ENCODE measurements at places on chromosomes 2 and 18.

DNA sequence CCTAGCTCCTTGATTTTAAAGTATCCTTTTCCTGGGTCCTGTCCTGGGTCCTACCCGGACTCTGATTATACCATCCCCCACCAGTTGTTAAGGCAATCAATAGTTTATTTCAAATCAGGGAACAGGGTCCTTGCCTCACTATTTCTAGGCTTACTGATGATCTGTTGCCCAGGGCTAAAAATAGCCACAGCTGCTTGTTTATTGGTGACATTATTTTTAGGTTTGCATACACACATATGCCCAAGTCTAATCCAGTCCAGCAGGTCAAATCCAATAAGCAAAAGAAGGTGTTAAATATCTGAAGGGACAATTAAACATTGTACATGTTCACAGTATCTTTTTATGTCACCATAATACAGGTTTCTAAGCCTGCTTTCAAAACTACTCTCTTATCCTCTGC lies 66.0 kb downstream of the RAB10 start:
- no peak for DNase-seq

DNA sequence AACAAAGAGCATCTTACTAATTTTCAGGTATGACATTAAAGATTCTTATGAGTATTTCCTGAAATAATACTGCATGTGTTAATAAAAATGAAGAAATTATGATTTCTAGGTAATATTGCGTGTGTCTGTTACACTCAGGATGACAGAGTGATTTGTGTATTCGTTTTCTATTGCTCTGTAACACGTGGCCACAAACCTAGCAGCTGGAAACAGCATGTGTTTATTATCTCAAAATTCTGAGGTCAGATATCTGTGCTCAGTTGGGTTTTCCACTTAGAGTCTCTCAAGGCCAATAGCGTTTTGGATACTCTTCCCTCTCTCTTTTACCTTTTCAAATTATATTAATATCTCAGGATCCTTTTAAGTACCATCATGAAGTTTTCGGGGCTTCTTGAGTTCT lies 667.9 kb upstream of the CDH7 start:
- DNase-seq = no peak

- DNase-seq = no peak
Measured at GRCh38 chr2:46306988-46307655, 9.9 kb downstream of the EPAS1 start.

DNA sequence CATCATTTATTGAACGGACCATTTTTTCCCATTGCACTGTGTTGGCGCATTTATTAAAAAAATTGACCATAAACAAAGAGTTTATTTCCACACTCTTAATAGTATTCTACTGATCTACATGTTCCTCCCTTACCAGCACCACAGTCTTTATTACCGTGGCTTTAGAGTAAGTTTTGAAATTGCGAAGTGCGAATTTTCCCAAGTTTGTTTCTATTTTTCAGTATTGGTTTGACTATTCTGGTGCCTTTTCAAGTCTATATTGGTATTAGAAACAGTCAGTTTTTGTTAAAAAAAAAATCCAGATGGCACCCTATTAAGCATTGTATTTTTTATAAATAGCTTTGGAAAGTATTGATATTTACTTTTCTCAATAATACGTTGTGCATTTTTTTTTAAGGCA lies 795.1 kb upstream of the HS6ST1 start:
- DNase-seq = no peak

- no peak for DNase-seq
Measured at GRCh38 chr18:80194874-80195570, 52.3 kb downstream of the PARD6G start.

DNA sequence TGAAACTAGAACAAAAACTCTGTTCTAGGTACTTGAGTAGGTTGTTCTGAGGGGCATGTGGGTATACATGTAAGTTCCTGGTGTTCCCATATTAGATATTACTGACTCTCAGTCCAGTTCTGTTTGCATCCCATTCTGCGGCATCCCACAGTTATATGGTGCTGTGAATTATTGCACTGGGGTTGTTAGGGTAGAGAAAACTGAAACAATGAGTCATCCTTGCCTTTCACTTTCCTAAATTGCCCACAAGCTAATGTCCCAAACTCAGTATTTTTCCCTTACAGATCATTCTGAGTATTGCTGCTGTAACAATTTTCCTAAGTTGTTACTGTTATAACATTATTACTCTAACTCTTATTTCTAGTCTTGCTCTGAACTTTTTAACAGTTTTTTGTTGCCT lies 3.0 kb downstream of the WDR75 start:
- DNase-seq = no peak

- no peak for DNase-seq
Measured at GRCh38 chr2:113069676-113070605, 2.2 kb downstream of the IL1F10 start.

GRCh38 chr2:219836647-219837177 lies 209.3 kb downstream of the SLC4A3 start:
- no peak for DNase-seq

GRCh38 chr18:49921318-49921985 lies 108.1 kb upstream of the ACAA2 start:
- DNase-seq = no peak

DNA sequence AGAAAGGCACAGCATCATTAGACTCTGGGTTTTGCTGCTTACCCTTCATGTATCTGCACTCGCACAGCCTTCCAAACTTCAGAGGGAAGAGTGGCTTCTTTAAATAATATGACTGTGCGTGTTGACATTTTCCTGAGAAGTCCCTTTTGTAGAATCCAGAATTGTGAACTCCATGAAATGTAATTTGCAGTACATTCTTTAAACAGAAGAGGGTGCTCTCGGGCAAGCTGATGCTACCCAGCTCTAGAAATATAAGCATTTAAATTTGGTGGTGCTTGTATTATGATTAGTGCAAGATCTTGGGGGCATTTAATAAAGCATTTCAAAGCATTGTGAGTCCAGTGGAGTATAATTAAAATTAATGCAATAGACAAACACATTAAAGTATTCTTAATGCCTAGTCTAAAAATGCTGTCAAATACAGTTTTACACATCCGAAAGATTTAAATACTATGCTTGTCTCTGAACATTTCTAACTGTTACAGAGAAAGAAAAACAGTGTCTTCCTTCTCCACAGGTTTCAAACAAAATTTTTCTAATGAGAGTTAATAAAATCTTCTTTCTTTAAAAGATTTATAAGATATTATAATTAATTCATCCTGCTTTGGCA lies 17.3 kb upstream of the GTF2A1L start:
- no peak for DNase-seq

DNA sequence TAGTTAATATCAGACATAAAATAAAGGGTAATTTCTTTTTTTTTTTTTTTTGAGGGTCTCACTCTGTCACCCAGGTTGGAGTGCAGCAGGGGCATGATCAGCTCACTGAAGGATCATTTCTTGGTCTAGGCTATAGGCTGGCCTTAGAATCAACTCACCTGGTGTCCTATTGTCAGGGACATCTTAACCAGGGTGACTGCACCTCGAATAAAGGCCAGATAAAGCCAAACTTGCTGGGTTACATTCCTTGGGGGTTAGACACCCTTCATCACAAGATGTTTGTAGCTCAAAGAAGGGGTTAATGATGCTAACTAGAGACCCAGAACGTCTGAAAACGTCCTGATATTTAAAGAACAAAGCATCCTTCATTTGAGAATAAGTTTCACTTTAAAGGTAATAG lies 17.9 kb downstream of the SPATA3 start:
- no peak for DNase-seq

DNA sequence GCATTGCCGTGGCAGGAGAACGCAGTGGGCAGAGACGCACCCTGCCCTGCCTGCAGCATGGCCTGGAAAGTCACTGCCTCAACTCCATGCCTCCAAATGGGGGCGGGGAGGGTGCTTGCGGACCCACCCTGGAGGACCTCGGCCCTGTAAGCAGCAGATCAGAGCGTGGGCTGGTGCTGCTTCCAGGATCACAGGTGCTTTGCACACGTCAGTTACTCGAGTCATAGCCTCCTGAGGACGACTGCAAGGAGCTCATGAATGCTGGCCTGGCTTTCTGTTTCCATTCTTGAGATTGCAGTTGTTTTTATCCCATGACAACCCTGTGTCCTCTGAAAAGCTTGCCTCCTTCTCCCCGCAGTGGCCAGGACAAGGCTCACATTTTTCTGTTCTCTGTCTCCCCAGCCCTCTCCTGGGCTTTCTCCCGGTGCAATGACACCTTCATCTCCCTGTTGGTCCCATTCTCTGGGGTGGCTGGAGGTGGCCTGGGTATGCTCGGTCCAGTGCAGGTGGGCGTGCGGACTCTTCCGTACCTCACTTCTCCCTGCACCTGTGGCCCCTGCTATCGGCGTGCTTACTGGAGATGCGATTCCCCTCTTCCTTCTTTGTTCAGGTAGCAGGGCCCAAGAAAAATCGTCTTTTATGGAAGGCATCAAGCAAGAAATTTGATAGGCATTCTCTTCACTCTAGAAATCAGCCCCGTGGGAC lies 208.0 kb downstream of the GBX2 start:
- DNase-seq = no peak

- DNase-seq = no peak
Measured at GRCh38 chr2:11596801-11597200, 63.0 kb downstream of the GREB1 start.

DNA sequence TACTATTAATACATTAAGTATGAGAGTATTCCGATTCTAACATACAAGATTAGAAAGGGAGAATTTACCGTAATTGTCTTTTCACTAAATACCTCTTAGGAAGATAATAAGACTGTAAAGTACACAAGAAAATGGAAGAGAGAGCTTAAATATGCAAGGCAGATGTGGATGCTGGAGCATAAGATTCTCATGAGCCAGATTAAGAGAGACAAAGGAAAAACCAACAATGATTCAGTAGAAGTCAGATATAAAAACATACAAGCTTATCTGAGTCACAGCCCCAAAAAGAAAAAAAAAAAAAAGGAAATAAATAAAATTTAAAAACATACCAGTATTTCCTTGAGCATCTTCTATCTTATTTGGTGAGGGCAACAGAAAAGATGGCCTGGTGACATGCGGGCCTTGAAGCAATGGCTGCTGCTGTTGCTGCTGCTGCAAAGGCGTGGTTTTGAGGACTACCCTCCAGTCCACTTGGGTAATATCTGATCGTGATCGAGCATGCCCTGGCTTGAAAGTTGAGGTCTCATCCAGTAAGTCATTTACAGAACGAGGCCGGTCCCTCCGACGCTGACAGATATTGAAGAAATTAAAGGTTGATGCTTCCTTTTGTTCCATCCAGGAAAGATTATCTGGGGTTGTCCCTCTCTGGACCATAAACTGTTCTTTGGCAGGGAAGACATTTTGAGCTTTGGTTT lies 24.5 kb downstream of the PLEKHM3 start:
- no peak for DNase-seq

DNA sequence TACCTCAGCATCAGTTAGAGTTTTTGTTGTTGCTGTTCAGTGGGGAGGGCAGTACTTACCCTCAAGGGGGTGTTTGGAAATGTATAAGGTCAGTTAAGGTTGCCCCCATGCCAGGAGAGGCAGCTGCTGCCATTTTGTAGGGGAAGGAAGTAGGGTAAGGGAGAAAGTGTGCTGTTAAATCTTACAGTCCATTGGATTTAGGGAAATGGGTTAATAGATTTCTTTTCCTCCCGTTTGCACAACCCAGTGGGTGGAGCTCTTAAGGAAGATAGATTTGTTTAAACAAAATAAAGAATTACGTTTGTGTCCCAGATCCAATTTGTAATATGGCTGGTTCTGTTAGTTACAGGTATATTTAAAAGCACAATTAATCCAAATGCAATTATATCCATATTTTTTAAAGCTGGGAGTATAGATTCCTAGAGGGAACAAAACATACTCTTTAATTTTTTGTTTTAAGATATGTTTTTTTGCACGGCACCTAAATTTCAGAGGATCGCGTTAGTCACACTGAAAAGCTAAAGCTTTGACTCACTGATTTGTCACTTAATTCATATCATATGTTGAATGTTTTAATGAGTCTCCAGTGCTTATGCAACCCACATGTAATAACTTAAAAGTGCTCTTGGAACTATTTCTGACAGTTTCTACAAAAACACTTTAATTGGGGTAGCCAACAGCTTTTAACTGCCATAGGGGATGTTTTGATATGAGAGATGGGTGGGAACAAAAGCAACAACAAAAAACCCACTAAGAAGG lies 9.0 kb upstream of the CWC22 start:
- DNase-seq = no peak

DNA sequence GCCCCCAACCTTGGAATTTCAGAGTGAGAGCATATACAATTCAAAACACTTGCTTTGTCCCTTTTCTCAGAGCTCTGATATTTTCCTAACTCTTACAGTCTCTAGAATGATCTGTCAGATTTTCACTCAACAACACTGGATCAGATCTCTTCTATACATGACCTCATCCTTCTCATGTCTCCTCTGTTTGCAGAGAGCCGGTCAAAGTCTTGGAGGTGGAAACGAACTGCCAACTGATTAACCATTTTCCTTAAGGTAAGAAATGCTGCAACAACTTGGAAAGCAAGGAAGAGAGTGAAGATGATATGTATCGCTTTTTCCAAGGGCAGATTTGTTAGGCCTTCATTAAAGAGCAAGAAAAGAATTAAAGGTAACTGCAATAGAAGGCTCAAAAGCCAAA lies 4.9 kb downstream of the TMEM17 start:
- DNase-seq = no peak

DNA sequence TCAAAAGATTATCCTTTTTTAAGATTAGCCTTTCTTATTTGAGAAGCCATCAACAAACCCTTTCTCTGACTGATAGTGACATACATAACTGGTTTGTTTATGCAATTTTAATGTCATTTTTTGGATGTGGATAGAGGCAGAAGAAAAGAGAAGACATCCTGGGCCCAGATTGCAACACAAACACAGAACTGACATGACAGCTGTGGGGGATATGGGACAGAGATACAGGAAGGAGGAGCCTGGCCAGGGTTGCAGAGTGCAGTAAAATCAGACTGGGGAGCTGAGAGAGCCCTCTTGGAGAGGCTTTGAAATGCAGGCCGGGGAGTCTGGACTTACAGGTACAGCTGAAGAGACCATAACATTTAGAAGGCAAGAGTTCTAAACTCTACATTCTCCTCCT lies 65.1 kb downstream of the SIGLEC15 start:
- DNase-seq = no peak

- no peak for DNase-seq
Measured at GRCh38 chr2:73268830-73269685, 15.2 kb downstream of the FBXO41 start.

DNA sequence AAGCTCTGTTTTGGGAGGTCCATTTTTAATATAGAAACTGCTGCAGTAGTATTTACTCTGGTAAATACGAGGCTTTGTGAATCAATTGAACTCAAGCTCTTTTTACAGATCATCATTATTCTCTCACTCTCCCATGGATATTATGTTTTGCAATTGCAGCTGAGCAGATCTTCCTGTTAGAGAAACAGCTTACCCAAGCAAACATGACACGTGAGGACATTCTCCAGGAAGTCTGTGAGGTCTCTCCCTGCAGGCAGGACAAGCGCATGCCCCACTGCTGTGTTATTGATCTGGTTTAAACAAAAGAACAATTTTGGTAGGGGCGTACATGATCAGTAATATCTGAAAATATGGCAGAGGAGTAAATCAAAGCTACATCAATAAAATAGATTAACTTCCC lies 72.1 kb downstream of the COL6A3 start:
- DNase-seq = no peak

- no peak for DNase-seq
Measured at GRCh38 chr2:238720232-238720672, 127.6 kb upstream of the TWIST2 start.
